ENCODE measurements at places on chromosomes 1 and 21.

- no peak for DNase-seq
Measured at GRCh38 chr1:202007805-202008489, 2.4 kb upstream of the ELF3 start.

DNA sequence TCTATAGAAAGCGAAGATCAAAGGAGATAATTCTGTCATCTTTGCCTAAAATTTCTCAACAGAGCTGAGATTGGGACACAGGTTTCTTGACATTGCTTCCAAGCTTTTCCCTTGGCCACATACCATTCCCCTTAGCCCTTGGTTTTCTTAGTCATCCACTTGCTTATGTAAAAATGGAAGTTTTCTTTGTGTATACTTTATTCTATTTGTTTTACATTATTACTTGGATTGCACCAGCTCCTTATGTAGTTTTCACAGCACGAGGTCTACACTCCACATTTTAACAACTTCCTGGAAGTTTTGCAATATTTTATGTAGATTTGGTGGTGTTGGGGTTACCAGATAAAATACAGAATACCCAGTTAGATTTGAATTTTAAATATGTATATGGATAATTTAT is 129.8 kb downstream of the PLA2G4A start:
- DNase-seq: peak; percentile 74

- peak; percentile 15 for DNase-seq
Measured at GRCh38 chr1:182069028-182069466, 7.5 kb upstream of the ZNF648 start.

- no peak for DNase-seq
Measured at GRCh38 chr1:228974273-228974672, 239.0 kb downstream of the RHOU start.

GRCh38 chr1:153293851-153294250 is 18.9 kb downstream of the PGLYRP3 start:
- DNase-seq: no peak

- DNase-seq: no peak
Measured at GRCh38 chr1:104235141-104235540, 485.4 kb downstream of the AMY1C start.

GRCh38 chr1:104121271-104121670 is 371.6 kb downstream of the AMY1C start:
- DNase-seq: no peak

- peak; percentile 28 for DNase-seq
Measured at GRCh38 chr1:186304982-186305949, 69.8 kb downstream of the TPR start.

GRCh38 chr1:167671727-167672511 is 41.9 kb downstream of the RCSD1 start:
- no peak for DNase-seq

DNA sequence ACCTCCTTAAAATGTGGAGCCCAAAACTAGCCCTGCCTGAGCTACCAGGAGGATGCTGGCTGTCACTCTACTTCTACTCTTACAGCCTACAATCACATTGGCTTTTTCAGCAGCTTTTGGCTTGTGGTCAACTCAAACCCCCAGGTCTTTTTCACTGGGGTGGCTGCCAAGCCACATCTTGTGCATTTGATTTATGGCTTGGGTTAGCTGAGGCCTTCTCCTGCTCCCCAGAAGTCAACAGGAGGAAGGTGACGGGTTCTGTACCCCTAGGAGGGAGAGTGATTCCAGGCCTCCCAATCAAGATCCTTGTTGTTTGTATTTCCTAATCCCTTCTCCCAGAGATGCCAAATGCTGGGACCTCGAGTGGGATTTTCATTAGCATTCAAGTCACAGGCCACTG is 124.3 kb downstream of the LACTBL1 start:
- DNase-seq: peak; percentile 35

GRCh38 chr1:29948581-29948980 is 712.3 kb downstream of the PTPRU start:
- DNase-seq: no peak

DNA sequence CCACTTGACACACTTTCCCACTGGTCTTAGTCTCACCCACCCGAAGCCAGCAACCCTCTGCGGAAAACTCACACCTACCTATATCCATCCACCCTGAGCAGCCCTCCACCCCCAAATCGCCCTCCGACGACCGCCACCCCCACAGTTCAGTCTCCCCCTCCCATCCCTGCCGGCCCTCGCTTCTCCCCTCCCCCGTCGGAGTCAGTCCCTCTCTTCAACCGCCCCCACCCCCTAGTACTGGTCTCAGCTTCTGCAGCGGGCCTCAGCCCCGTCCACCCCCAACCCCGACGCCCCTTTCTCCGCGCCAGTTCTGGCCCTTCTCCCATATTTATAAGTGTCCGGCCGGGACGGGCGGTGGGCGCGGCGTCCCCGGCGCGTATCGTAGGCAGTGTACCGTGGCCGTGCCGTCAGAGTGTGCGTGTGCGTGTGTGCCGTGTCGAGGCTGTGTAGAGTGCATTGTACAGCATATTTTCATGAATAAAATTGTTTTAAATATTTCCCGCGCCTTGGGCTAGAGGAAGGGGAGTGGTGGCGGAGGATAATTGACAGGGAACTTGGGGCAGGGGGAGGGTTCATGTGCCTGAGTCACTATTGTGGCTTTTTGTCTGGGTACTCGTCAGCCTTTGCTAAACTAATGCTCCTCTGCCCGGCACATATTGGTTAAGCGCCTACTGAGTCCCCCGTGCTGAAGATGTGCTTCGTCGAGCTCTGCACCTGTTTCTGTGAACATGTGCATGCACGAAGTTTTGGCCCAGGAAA is 22.0 kb downstream of the FOXO6 start:
- peak; percentile 56 for DNase-seq

GRCh38 chr1:11736746-11737639 is 1.1 kb downstream of the AGTRAP start:
- DNase-seq: peak; percentile 76

DNA sequence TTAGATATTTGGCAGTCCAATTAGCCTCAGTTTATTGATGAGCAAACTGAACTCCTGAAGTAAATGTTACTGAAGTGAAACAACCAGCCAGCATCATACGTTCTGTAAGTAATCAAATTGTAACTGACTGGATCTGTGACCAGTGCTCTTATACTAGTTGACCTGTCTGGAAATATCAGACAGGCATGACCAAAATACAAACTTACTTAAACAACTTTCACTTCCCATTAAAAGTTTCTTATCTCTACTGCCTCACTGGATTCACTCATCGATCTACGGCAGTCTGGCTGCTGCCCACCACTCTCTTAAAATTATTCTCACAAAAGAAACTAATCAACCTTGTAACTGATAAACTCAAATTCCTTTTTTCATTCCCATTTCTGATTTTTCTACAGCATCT is 56.4 kb downstream of the WDR3 start:
- no peak for DNase-seq
